ENCODE measurements at places on chromosomes 7 and 10.

DNA sequence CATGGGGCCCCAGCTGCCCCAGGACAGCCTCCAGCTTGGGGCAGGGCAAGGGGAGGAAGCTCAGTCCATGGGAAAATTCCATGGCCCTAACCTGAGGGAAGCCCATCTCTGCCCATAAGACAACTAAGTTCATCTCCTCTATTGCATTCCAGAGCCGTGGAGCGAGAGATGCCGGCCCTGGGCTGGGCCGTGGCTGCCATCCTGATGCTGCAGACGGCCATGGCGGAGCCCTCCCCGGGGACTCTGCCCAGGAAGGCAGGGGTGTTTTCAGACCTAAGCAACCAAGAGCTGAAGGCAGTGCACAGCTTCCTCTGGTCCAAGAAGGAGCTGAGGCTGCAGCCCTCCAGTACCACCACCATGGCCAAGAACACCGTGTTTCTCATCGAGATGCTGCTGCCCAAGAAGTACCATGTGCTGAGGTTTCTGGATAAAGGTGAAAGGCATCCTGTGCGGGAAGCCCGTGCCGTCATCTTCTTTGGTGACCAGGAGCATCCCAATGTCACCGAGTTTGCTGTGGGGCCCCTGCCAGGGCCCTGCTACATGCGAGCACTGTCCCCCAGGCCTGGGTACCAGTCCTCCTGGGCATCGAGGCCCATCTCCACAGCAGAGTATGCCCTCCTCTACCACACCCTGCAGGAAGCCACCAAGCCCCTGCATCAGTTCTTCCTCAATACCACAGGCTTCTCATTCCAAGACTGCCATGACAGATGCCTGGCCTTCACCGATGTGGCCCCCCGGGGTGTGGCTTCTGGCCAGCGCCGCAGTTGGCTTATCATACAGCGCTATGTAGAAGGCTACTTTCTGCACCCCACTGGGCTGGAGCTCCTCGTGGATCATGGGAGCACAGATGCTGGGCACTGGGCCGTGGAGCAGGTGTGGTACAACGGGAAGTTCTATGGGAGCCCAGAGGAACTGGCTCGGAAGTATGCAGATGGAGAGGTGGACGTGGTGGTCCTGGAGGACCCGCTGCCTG lies 4.3 kb downstream of the AOC1 start:
- DNase-seq = no peak

DNA sequence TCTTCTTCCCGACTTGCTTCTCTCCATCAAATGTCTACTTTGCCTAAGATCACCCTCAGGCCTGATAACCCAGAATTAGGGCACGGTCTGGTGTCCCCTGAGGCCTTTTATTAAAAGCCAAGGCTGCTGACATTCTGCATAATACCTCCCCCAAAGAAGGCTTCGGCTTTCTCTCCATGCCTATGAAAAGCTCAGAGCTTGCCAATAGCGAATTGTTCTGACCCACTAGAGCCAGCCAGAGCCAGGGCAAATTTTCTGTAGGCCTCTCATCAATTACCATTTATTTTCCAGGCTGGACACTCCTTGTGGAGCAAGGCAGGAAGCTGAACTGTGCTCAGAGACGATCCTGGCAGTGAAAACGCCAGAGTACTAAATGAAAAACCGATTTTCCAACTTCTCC lies 64.3 kb upstream of the ADRB1 start:
- DNase-seq = no peak

GRCh38 chr10:6501931-6502330 lies 78.1 kb downstream of the PRKCQ start:
- DNase-seq = no peak

DNA sequence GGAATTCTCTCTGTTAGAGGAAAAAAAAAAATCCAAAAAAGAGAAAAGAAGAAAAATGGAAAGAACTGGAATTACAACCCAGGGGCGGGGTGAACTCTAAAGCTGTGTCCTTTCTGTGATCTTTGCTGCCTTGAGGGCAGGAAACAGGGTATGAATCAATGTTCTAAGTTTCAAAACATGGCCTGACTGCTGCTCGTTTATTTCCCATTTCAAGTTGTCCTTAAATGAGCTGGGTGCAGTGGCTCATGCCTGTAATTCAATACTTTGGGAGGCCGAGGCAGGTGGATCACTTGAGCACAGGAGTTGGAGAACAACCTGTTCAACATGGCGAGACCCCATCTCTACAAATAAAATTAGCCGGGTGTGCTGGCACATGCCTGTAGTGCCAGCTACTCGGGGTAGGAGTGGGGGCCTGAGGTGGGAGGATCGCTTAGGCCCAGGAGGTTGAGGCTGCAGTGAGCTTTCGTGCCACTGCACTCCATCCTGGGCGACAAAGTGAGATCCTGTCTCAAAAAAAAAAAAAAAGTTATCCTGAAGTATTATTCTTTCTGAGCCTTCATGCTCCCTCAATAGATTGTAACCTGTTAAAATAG lies 24.7 kb upstream of the TFAM start:
- DNase-seq = no peak

DNA sequence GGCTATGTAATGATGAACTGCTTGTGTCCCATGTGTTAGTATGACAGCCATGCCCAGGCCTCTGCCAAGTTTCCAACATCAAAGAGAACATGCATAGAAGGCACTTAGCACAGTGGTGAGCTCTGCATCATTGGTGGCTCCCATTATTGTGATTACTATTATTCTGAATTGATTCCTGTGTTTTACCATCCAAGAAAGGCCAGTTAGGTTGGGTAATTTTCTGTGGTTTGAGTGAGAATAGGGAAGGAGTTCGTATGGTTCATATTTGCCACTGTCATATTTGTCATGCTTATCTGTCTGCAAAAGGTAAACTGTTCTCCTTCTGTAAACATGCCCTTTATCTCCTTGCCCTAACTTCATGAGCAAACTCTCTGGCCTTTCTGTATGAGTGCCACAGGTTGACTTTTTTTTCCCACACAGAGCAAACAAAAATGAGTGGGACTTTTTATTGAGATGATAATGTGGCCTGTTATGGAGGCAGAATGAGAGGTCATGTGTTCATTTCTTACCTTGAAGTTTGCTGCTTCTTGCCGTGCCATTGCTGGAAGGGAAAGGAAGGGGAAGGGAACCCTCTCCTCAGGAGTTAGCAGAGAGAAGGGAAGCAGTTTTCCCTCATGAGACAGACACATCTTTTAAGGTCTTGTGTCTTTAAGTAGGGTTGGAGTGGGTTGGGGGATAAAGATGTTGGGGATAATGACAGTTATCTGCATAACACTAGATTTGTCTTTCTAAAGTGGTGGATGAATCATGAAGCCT lies 301.9 kb downstream of the LRMDA start:
- no peak for DNase-seq

DNA sequence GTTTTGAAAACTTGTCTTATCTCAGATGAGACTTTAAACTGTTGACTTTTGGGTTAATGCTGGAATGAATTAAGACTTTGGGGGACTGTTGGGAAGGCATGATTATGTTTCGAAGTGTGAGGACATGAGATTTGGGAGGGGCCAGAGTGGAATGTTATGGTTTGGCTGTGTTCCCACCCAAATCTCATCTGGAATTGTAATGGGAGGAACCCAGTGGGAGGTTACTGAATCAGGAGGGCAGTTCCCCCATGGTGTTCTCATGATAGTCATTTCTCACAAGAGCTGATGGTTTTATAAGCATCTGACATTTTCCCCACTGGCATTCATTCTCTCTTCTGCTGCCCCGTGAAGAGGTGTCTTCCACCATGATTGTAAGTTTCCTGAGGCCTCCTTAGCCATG lies 13.8 kb upstream of the POT1 start:
- DNase-seq = no peak

GRCh38 chr10:121084675-121085070 lies 233.5 kb downstream of the WDR11 start:
- no peak for DNase-seq

DNA sequence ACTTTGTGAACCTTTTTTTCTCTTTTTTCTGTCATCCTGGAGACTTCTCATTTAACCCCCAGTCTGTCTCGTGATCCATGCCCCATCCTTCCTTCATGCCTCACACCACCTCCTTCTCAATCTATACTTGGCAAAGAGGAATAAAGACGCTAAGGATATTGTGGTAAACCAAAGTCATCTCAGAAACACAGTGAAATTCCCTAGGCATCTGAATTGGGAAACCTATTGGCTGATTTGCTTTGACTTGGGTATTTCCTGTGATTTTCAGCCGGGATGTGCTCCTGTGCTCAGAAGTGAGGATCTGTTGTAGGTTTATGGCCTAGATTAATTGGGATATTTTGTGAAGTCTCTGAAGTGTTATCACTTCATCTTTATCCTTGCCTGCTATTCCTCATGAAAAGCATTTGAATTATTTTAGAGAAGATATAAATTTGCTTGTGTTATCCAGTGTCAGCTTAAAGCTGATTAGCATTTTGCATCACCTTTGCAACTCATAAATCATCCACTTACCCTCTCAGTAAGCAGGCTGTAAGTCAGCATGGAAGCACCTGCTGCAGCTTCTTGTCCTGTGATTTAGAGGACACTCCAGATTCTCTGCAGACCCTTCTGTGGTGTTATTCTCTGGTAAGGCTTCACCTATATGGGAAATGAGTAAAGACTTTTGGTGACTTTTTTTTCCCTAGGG lies 138.0 kb downstream of the AUTS2 start:
- DNase-seq = no peak
